Right kidney (tissue), 9 donors: ENCODE measurements at places on chromosomes 6 and 20.

GRCh38 chr6:137737836-137738596 is 129.0 kb upstream of the TNFAIP3 start:
- no peak for DNase-seq

DNA sequence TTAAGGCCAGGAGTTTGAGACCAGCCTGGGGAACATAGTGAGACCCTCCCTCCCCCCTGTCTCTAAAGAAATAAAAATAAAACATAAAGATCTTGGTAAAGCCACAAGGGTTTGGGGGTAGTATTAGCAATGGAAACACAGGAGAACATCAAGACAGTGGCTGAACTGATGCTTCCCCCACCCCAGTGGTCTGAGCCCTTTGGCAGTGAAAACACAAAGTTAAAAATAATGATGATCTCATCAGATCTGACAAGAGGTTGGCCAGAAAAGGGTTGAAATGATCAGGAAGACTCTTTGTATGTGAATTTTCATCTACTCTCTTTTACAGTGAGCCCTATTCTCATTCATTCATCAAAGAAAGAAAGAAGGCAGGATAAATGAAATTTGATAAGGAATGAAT is 93.7 kb downstream of the KCNB1 start:
- no peak for DNase-seq

GRCh38 chr6:10373642-10374359 is 41.1 kb downstream of the TFAP2A start:
- DNase-seq, result no peak

DNA sequence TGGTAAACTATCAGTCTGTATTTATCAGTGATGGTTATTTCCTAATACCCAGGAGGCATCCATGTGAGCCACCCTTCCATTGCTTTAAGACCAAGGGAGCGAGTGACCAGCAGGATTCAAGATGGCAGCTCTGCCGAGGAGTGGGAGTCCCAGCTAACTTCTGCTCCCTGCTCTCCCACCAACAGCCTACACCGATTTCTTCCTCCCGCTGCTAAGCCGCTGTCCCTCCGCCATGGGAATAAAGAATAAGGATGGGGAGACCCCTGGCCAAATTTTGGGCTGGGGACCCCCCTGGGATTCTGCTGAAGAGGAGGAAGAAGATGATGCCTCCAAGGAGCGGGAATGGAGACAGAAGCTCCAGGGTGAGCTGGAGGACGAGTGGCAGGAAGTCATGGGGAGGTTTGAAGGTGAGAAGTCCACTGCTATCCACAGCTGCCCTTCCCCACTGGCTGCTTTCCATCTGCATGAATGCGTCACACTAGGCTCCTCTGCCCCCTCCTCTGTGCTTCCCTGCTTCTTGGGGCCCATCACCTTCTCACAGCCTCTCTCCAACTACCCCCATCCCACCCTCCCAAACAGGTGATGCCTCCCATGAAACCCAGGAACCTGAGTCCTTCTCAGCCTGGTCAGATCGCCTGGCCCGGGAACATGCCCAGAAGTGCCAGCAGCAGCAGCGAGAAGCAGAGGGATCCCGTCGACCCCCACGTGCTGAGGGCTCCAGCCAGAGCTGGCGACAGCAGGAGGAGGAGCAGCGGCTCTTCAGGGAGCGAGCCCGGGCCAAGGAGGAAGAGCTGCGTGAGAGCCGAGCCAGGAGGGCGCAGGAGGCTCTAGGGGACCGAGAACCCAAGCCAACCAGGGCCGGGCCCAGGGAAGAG is 10.3 kb downstream of the NFKBIL1 start:
- DNase-seq, result no peak

DNA sequence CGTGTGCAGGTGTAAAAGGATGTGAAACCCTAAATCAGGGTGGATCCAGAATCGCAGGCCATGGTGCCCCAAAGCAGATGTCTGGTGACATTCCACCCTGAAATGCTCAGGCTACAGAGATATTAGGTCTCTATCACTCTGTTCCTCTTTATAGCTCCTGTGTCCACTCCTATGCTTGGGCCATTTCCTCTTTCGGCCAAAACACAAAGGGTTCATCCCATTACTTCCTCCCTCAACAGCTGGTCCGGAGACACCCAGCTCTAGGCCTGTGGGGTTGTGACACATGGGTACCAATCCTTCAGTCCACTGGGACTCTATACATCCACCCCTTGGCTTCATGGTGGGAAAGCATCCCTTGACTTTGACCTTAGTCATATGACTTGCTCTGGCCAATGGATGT is 1.7 kb upstream of the SIGLEC1 start:
- DNase-seq, result no peak

DNA sequence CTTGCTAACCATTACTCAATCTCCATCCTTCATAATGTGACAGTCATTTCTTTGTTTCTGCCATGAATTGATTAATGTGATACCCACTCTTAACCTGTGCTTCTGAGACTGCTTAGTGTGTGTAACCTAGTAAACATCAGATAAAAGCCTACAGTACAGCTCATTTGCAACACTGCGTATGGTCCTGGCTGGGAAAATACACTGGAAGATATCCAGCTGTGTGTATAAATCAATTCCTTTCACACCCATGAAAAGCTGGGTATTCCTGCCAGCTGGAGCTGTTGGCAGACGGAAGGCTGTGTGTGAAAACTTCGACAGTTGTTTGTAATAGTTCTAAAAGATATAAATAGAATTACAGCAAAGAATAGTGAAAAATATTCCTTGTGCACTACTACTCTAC is 509.2 kb downstream of the FRK start:
- no peak for DNase-seq

- DNase-seq, result no peak
Measured at GRCh38 chr20:5678777-5679176, 71.4 kb upstream of the SHLD1 start.

GRCh38 chr6:57089265-57089664 is 723 bp upstream of the ZNF451 start:
- DNase-seq, result no peak

- no peak for DNase-seq
Measured at GRCh38 chr20:16143596-16143995, 429.7 kb downstream of the KIF16B start.

DNA sequence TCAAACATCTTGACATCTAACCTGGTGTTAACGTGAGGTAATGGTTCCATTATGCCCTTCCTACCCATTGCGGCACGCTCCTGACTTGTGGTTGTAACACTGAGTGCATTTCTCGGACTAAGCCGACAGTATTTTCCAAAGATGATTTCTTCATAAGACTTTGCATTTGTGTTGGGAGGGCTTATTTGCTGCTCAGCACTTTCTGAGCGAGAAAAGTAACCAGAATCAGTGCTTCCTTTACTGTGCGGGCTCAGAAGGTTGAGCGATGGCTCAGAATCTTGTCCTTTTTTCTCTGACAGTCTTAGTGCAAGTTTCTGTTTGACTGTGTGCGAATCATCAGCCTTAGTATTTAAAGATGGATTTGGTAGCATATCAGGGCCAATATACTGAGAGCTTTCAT is 171.7 kb downstream of the HIVEP2 start:
- DNase-seq, result no peak
